ENCODE measurements at places on chromosomes 16 and 17.

DNA sequence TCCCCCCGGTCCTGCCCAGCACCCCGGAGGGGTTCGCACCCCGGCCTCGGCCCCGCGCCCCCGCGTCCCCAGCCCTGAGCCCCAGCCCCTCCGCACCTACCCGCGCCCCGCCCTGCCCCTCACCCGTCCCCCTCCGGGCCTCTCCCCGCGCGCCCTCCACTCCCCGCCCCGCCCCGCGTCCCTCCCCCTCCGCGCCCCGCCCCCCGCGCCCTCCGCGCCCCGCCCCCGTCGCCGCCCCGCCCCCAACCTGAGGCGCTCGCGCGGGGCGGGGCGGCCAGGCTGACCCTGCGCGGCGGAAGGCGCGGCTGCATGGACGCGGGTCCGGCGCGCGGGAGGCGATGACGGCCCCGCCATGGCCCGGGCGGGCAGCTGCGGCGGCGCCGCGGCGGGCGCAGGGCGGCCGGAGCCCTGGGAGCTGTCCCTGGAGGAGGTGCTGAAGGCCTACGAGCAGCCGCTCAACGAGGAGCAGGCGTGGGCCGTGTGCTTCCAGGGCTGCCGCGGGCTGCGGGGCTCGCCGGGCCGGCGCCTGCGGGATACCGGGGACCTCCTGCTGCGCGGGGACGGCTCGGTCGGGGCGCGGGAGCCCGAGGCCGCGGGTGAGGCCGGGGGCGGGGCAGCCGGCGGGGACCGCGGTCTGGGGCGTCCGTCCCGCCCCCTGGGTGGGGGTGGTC lies at the start of gene SPIRE2:
Gene SPIRE2 (plus strand): TSS at position 277 of the 671 bp plus-strand sequence. CDS start 76 bp downstream, at position 353.
- peak; percentile 81 for DNase-seq

GRCh38 chr16:85524630-85525419 lies 88.3 kb upstream of the GSE1 start:
- DNase-seq, result no peak

- DNase-seq, result no peak
These were observed 45.2 kb upstream of the HELZ start for GRCh38 chr17:67290244-67290643.

GRCh38 chr16:67378642-67379041 lies 14.7 kb downstream of the TPPP3 start:
- DNase-seq, result no peak

GRCh38 chr16:6484935-6485334 lies 847.7 kb upstream of the RBFOX1 start:
- DNase-seq, result no peak

- no peak for DNase-seq
These were observed 1.4 kb downstream of the FMNL1 start for GRCh38 chr17:45222996-45223538.

DNA sequence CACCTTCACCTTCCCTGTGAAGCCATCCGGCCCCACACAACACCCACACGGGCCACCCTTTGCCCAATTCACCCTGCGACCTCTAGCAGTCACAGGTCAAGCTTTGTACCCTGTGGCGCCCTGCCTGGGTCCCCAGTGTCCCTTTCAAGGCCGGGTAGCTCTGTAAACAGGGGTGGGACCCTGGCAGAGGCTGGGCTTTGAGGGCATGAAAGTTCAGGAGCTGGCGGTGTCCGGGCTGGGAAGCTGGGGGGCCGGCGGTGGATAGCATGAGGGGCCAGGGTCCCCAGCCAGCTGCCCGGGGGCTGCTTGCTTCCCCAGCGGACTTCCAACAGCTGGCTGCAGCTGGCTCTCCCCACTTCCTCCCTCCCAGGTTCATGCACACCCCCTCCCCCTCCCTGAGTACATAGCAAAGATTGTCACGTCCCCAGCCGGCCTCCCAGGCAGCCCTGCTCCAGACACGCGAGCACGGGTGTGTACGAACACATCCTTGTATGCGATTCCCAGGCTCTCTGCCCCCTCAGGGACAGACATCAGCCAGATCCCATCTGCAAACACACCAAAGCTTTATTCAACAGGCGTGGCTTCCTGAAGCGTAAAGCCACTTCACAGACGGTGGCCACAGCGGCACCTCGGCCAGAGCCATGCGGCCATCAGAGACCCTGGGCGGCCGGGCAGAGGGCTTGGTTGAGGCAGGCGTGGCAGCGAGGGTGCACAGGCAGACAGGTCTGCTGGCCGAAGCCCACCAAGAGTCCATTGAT lies 8.2 kb downstream of the NTHL1 start:
- no peak for DNase-seq

DNA sequence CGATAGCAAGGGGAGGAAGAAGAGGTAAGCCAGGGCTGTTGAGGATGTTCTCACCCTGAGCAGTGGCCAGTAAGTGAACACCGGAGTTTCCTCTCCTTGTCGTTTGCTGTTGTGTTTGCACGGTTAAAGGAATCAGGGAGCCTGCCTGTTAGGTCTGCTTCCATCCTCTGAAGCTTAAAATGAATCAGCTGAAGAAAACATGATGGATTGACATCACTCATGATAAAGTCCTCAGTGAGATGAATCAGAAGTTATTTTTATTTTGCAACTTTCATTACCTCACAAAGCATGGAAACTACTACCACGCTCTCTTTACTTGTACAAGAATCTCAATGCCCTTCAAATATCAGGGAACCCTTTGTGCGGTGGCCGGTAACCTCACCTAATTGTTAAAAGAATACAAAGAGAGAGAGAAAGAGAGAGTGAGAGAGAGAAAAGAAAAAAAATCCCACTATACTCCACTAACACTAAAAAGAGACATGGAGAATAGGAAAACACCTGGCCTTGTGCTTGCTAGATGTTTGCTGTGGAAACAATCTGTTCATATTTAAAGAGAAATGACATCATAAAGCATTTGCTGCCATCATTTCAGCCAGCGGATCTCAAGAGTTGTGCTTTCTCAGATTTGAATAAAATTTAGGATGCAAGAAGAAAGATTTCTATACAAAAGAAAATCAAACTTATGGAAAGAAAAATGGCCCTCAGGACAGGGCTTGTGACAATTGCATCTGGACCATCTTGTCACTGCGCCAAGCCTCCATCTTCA lies 441.6 kb upstream of the SALL1 start:
- no peak for DNase-seq

GRCh38 chr16:81692571-81692970 lies 86.5 kb upstream of the PLCG2 start:
- no peak for DNase-seq

DNA sequence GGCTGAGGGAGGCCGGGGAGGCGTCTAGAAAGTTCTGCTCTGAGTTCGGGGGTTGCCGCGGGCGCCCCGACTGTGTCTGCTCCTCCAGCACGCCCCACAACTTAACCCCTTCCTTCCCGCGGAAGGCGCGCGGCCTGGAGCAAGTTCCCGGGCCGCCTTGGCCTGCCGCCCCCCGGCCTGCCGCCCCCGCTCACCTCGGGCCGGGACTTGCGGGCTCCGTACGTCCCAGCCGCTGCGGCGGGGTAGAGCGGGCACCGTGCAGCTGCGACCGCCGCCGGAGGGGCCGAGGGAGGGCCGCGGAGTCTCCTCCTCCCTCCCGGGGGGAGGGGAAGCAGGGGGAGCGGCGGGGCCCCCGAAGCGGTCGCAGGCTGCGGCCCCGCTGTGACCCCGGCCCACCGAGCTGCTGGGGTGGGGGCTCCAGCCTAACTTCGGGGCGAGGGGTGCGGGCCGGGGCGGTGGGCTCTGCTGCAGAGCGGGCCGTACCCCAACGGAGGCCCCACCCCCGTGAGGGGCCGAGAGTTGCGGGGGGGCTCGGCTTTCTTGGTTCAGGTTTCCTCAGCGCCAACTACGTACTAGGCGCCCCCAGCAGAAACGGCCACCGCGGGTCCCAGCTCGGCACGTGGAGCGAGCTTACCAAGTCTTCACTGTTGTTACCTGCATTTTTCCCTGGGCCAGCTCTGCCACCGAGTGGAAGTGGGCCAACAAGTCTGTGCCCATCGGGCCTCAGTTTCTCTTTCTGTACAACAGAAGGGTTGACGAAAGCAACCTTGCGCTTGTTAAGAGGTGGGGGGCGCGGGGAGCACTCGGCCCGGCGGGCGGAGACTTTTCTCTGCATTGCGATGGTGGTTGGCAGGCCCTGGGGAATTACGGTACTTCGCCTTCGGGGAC lies at the start of gene CCDC102A:
Gene CCDC102A (minus strand): TSS at position 266 of the 888 bp plus-strand sequence. CDS start 7,394 bp downstream, outside the sequence.
- DNase-seq, result peak; percentile 59
